ENCODE measurements at places on chromosomes 7 and 10.

GRCh38 chr7:70587739-70588138 is 544.2 kb upstream of the GALNT17 start:
- no peak for ATAC-seq

DNA sequence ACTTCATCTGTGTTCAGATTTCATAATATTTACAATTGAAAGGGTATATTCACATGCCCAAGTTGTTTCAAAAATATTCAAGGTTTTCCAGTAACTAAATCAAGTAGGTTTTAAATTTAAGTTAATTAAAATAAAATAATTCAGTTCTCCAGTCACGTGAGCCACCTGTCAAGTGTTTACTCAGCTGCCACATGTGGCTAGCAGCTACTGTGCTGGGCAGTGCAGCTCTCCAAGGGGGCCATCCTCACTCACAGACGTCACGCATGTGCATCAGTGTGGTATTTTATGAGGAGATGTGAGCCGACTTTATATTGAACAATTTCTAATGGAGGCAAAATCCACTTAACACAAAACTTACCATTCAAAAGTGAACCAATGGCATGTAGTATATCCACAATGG is 69.7 kb upstream of the CAMK2B start:
- ATAC-seq, result no peak

GRCh38 chr10:82402906-82403401 is 528.0 kb downstream of the NRG3 start:
- ATAC-seq, result no peak

GRCh38 chr7:78850093-78850740 is 603.2 kb downstream of the MAGI2 start:
- no peak for ATAC-seq

DNA sequence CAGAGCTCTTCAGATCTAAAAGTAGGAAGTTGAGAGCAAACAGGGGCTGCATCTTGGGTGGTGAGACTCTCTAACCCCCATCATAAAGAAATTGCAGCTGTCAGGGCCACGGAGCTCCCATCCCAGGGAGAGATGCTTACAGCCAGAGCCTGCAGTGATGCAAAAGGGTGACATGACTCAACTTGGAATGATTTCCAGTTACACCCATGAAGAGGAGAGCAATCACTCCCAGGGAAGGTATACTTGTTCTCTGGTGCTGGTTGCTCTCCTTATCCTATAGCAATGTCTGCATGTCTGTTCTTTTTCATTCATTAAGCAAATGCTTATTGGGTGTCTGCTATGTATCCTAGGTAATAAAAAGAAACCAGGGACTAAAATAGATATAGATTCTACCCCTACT is 228.0 kb downstream of the RAB11FIP2 start:
- no peak for ATAC-seq

DNA sequence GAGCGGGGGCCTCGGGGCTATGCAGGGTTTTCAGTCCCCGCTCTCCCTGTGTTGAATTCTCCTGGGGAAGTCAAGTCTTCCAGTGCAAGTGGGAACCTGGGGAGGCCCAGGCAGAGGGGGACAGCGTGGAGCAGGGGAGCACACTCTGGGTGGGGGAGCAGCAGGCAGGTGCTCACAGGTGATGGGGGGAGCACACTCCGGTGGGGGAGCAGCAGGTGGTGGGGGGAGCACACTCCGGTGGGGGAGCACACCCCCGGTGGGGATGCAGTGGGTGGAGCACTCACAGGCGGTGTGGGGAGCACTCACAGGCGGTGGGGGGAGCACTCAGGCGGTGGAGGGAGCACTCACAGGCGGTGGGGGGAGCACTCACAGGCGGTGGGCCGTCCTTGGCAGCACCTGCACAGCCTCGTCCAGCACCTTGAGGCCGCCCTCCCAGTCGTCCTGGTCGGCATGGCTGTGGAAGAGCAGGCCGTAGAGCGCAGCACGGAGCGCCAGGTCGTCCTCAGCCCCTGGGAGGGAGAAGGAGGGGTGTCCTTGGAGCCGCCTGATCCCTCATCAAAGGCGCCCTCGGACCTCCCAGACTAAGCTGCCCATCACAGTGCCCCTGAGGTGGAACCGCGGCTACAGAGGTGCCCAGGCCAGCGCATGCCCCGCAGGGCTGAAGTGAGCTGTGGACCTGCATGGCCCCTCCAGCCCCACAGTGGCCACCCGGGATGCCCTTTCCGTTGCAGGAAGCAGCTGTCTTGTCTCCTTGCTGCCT is 56.7 kb downstream of the CFAP46 start:
- no peak for ATAC-seq
